Metanephros (tissue), 2 donors: ENCODE measurements at places on chromosomes 12 and 14. TPM values are rescaled to one million over a fixed set of nuclear protein-coding genes. Genes with fewer than 3 reads are reported as not detected.

Gene KRT72
- total RNA-seq = not detected

Gene LRP6
- 133 TPM for total RNA-seq

Gene ADCY4
- total RNA-seq = 29.7 TPM

Gene SMIM41
- 0.35 TPM for total RNA-seq

Gene TAS2R42
- total RNA-seq = not detected

Gene PLEKHA5
- total RNA-seq = 87.2 TPM

Gene SERPINA9
- not detected for total RNA-seq

Gene VRK1
- total RNA-seq = 21.8 TPM
